ENCODE measurements at places on chromosomes 5 and 9.

- DNase-seq: no peak
These were observed 17.1 kb upstream of the CDC23 start for GRCh38 chr5:138230261-138230660.

DNA sequence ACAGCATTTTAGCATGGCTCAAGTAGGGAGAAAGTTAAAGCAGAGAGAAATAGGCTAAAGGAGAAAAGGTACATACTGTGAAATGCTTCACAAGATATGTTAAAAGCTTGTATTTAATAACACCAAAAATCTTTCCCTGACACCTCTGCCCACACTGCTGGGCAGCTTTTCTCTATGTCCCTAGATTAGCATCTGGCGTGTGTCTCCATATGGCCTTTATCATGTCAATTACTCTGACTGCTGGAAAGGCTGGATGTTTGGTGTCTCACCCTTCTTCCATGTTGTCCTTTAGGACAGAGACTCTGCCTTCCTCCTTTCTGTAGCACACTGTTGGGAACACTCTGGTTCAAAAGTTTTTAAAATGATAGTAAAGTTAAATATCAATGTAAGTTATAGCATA, 122.5 kb downstream of the OXCT1 start:
- DNase-seq: no peak

DNA sequence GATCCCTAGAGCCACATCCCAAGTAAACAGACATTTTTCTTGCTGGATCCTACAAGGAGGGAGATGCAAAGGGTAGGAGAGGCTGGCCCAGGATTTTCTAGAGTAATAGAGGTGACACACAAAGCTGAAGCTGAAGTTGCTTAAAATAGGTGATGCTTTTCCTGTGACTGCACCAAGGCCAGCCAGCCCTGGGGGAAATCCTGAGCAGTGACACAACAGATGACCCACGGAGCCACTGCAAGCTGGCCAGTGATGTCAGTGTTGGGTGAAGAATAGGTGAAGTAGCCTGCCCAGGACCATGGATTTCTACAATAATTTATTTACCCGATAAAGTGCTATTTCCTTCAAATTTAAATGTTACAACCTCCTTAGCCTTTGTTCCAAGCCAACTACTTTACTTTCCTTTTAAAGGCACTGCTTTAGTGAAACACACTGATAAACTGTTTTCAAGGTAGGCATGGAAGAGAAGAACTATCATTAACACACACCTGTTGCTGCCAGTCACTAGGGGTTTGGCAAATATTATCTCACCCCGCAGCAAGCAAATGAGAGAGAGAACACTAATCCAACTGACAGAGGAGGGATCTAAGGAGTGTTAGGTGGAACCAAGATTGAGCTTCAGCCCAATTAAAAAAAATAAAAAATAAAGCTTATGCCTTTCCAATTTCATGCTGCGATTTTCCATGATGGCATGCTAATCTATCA, 123.5 kb downstream of the CTNND2 start:
- no peak for DNase-seq

DNA sequence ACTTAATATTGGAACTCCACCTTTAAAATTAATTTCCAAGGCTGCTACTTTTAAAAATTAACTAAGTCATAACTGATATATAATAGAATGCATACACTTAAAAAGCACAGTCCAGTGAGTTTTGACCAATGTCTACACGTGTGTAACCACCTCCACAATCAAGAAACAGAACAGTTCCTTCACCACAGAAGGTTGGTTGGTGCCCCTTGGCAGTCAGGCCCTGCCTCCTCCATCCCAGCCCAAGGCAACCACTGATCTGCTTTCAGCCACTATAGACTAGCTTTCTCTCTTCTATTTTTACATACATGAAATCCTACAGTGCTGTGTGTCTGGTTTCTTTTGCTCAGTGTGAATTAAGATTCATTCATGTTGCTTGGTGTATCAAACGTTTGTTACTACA, 215.2 kb downstream of the CRB2 start:
- no peak for DNase-seq

GRCh38 chr9:108722396-108722795, 133.4 kb downstream of the ACTL7B start:
- DNase-seq: no peak

- DNase-seq: no peak
These were observed 259.7 kb downstream of the CSNK1G3 start for GRCh38 chr5:123771715-123772114.
